Activated CD8-positive, alpha-beta memory T cell treated with anti-CD3 and anti-CD28 coated beads, Interleukin-2, amount 50 U/mL, for 4 hours (primary cell): ENCODE measurements at places on chromosomes 3 and 15.

GRCh38 chr3:129539206-129539605, 3.8 kb upstream of the H1-8 start:
- DNase-seq, result no peak

GRCh38 chr3:55716044-55716443, 228.9 kb upstream of the WNT5A start:
- no peak for DNase-seq

- DNase-seq, result no peak
Observed at GRCh38 chr3:168364967-168365366, 269.2 kb upstream of the GOLIM4 start.

DNA sequence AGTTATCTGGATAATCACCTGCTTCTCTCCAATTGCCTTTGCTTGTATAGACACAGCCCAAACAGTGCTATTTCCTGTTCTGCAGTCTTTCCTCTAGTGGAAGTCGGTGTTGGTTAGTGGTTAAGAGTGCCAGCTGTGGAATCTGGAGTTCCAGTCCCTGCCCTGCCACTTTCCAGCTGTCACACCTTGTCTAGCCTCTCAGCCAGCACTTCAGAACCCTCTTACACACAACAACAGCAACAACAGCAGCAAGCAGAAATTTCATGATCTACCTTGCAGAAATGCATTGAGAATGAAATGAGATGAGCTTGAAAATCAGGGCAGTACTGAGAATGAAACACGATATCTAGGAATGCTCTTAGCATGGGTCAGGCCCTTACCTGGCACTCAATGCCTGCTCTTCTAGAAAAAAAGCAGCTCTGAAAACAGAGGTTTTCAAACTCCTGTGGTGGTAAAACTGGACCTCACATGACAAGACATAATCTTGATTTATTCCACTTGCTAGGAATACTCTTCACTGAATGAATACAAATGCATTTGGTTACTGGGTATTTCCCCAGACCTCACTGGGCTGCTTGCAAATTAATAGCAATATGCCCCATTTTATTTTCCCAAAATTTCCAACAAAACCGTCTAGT, 3.3 kb upstream of the WNT5A start:
- DNase-seq, result no peak

DNA sequence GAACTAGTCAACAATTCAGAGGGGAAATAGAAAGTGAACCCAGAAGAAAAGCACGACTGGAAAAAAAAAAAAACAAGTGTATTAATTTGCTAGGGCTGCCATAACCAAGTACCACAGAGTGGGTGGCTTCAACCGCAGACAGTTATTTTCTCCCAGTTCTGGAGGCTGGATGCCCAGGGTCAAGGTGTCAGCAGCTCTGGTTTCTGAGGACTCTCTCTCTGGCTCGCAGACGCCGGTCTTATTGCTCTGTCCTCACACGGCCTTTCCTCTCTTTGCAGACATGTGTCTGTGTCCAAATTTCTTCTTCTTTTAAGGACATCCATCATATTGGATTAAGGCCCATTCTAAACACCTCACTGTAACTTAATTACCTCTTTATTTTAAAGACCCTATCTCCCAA, 291.8 kb downstream of the XXYLT1 start:
- no peak for DNase-seq

- no peak for DNase-seq
Observed at GRCh38 chr3:140159646-140160045, 224.7 kb downstream of the CLSTN2 start.

GRCh38 chr15:40633178-40633577, 39.1 kb downstream of the KNL1 start:
- DNase-seq, result no peak

DNA sequence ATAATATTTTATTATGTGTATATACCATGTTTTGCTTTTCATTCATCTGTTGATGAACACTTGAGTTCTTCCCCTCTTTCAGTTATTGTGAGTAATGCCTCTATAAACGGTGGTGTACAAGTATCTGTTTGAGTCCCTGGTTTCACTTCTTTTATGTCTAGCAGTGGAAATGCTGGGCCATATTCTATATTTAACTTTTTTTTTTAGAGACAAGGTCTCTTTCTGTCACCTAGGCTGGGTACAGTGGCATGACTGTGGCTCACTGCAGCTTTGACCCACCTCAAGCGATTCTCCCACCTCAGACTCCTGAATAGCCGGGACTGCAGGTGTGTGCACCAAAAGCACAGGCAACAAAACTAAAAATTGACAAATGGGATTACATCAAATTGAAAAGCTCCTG, 19.9 kb downstream of the GOLM2 start:
- DNase-seq, result no peak
